ENCODE measurements at places on chromosomes 13 and 19.
A peak's percentile ranks its signal among the peaks of the same experiment; 100 is the strongest.

- DNase-seq, result no peak
These were observed 165.3 kb downstream of the DACH1 start for GRCh38 chr13:71701741-71702140.

- no peak for DNase-seq
These were observed 28.1 kb upstream of the SIAH3 start for GRCh38 chr13:45879666-45880065.

GRCh38 chr19:56566904-56567273, 379 bp upstream of the ZNF470 start:
- DNase-seq, result no peak

DNA sequence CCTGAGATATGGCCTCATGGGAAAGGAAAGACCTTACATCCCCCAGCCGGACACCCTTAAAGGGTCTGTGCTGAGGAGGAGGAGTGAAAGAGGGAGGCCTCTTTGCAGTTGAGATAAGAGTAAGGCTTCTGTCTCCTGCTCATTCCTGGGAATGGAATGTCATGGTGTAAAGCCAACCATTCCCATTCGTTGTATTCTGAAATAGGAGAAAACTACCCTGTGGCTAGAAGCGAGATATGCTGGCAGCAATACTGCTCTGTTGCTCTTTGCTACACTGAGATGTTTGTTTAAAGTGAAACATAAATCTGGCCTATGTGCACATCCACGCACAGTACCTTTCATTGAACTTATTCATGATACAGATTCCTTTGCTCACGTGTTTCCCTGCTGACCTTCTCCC, 783 bp upstream of the ZNF587B start:
- peak; percentile 73 for DNase-seq

- no peak for DNase-seq
These were observed 409 bp downstream of the FOSB start for GRCh38 chr19:45468159-45468651.

DNA sequence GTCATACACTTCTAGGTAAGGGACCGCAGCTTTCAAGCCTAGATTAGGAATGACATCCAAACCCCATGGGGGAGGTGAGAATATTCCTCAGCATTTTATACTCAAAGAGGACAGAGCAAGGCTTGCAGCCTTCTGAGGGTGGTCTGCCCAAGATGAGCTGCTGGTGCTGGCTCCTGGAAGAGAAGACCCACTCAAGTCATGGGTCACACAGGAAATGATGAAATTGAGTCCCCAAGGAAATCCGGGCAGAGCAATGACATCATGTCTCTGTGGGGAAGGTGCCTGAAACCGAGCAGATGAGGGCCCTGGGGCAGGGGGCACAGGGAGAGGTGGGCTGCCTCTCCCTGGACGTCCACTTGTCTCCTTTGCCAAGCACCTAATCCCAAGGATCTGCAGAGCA, 468.7 kb downstream of the TSHZ3 start:
- DNase-seq, result no peak

- DNase-seq, result no peak
These were observed 898.9 kb upstream of the MIR17HG start for GRCh38 chr13:90448466-90449037.

DNA sequence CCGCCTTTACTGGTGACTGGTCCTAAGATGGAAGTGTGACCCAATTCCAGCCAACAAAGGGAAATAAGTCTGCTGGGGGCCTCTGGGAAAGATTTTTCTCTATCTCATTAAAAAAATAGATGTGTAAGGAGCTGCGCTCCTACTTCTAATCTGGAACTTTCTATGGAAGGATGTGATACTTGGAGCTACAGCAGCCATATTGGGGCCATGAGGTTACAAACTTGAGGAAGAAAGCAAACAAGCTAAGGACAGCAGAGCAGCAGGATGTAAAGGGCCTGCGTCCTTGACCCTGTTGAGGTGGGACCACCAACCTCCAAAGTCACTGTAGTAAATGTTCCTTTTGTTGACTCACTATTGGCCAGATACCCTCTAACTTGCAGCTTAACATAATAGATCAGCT, 7.5 kb downstream of the GPR42 start:
- no peak for DNase-seq

DNA sequence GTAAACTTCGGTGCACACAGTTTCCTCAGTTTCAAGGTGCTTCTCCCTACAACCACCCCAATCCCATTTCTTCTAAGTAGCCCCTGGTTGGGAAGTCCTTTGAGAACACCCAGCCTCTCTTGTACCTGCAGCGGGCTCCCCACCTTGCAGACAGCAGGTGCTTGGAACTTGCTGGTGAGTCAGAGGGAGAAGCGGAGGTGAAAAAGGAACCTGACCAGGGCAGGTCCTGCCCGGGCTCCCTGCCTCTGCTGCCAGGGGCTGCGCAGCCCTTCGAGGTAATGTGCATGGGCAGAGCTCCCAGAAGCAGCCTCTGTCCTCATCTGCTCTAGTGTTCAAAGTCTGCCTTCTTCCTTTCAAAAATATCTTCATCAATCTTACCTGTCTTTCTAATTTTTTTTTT, 274.0 kb upstream of the SOX1 start:
- DNase-seq, result no peak

DNA sequence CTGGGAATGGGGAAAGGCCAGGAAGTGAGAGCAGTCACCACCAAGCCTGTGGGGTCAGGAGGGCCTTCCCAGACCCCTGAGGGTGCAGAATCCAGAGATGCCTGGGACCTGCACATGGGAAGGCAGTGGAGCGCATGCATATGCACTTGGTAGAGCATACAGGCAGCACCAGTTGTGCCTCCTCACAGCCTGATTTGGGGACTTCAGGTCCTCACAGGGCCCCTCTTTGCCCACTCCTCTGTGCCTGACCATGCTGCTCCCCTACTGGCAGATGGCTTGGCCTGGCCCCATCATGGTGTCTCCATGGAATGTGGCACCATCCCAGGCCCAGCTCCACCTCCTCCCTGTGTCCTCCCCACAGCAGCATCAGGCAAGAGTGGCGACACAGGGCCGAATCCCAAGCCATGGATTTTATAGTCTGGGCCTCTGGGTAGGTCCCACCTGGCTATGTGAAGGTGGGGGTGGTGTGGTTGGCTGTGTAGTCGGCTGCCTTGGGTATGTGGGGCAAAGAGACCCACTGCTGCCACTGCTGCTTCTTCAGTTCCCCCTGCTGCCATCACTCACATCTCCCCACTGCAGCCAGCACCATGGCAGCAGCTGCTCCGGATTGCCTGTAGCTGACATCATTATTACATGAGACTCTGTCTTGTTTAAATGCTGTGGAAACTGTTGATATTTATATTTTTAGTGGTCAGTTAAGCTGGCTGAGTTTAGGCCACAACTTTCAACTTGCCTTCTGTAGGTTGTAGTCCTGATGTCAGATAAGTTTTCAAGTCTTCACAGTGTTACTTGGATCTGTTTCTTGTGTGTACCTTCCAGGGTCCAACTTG, 247.0 kb downstream of the GPC6 start:
- DNase-seq, result no peak
